T-helper 2 cell (primary cell): ENCODE measurements at places on chromosomes 3 and 15.

DNA sequence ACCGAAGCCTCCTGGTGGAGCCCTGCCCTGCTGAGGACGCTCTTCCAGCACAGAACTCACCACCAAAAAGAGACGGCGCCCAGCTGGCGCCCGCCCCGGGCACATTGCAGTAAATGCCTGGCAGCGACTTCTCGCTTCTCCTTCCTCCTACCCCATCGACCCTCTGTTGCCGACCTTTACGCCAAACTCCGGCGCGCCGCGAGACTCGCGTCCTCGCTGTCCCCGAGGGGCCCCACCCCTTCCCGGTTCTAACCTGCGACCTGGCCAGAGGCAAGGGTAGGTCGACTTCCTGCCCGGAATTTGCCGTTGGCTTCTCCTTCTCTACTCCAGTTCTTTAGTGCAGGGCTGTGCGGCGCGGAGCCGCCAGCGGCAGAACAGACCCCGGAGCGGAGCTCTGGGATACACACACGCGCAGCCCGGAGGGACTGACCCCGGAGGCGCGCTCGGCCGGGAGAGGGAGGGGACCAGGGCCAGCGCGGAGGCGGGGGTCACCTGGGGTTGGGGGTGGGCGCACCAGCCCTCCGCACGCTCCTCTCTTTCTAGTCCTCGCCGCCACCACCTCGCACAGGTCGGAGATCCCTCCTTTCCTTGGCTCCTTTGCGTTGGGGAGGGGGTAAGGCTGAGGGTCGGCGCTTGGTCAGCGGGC lies 226.6 kb upstream of the AZI2 start:
- DNase-seq: no peak

GRCh38 chr15:57147621-57148020 lies 228.7 kb upstream of the CGNL1 start:
- DNase-seq: no peak

DNA sequence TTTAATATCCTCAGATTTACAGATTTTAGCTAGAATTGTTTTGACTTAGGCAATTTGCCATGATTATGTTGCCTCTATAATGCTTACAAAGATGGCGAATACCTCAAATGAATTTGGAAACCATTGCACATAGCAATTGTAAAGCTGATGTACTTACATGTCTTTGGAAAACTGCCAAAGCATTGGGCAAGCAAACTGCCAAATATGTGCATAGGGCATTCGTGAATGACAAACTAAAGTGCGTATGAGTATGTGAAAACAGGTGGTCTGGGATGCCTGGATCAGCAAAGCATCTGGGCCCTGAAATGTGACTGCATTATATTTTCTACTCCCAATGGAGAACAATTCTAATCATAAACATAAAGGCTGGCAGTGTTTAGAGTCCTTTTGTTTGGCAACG lies 445.3 kb upstream of the ROBO1 start:
- DNase-seq: no peak

- no peak for DNase-seq
Observed at GRCh38 chr3:107629566-107629965, 106.8 kb downstream of the BBX start.

GRCh38 chr3:194168994-194169393 lies 33.0 kb downstream of the HES1 start:
- no peak for DNase-seq

DNA sequence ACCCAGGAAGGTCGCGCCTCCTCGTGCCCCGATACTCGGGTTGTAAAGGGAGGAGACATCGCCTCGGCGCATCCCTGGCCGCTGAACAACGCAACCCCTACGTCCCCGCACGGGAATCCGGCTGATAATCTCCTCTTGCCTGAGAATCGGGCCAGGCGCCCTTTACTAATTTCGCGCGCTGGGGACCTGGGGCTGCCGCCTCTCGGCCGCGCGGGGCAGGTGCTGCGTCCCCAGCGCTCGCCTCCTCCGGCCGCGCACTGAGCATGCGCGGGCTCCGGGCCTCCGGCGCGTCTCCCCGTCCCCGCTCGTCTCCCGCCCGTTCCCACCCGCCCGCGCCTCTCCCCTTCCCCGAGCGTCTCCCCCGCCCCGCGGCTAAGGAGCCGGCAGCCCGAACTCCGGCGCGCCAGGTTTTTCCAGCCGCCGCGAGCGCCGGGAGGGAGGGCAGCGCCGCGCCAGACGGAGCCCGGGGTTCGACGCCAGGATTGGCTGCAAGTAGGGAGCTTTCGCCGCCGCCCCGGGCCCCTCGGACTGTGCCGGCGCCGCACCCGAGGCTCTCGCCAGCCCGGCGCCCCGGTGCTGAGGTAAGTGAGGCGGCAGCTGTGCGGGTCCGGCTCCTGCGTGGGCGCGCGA lies at the start of gene CNTN4:
CNTN4 (plus strand) TSS at position 469 of the 630 bp plus-strand sequence.
- DNase-seq: no peak

DNA sequence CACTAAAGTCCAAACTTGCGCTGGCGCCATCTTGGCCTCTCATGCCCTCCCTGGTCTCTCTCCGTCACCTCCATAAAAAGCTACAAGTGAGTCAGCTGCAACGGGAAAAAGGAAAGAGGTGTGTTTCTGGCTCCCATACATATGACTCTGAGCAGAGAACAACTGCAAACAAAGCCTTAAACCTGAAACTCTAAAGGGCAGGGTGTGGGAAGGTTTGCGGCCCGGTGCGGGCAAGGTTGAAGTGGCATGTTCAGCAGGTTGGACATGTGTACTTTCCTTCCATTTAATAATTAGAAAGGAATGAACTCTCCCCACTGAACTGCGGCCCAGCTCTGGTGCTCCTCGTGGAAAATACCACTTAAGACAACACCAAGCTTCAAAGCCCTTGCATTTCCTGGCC lies 59.0 kb upstream of the PPARG start:
- no peak for DNase-seq

GRCh38 chr3:12670365-12671119 lies 6.6 kb upstream of the RAF1 start:
- no peak for DNase-seq

DNA sequence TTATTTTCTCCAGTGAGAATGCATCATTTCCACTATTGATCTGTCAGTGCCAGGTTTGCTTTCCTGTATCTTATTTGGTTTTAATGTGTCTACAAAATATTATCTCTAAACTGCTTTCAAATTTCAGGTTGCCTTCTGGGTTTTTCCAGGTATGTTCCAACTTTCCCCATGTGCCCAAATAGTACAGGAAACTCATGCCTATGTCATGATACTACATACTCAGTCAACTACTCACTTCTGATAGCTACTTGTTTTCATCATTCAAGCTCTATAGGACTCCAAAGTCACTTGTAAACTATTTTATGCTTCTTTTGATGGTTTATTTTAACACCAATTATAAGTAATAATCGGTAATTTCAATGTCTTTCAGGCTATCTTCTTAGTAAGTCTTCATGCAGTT lies 134.8 kb upstream of the TTC14 start:
- DNase-seq: no peak

- no peak for DNase-seq
Observed at GRCh38 chr3:16801223-16801622, 83.5 kb upstream of the PLCL2 start.

DNA sequence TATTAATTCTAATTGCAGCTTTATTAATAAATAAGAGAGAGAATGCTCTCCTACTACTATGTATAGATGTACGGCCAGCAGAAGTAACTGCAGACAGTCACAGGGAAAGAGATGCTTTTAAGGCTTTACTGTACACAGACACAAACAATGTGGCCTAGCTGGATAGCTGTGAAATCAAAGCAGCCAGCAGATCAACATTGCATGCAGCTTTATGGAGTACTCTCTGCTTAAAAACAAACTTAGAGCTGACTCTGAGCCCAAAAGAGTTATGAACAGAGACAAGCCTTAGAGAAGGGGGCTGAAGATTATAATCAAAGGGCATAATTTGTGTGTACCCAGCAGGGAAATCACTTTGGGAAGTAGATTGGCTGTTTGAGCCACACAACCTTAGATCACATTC lies 47.2 kb downstream of the CADM2 start:
- DNase-seq: no peak

- no peak for DNase-seq
Observed at GRCh38 chr3:128343287-128344051, 123.2 kb downstream of the DNAJB8 start.

- peak; percentile 40 for DNase-seq
Observed at GRCh38 chr3:177810162-177810623, 612.9 kb upstream of the TBL1XR1 start.

DNA sequence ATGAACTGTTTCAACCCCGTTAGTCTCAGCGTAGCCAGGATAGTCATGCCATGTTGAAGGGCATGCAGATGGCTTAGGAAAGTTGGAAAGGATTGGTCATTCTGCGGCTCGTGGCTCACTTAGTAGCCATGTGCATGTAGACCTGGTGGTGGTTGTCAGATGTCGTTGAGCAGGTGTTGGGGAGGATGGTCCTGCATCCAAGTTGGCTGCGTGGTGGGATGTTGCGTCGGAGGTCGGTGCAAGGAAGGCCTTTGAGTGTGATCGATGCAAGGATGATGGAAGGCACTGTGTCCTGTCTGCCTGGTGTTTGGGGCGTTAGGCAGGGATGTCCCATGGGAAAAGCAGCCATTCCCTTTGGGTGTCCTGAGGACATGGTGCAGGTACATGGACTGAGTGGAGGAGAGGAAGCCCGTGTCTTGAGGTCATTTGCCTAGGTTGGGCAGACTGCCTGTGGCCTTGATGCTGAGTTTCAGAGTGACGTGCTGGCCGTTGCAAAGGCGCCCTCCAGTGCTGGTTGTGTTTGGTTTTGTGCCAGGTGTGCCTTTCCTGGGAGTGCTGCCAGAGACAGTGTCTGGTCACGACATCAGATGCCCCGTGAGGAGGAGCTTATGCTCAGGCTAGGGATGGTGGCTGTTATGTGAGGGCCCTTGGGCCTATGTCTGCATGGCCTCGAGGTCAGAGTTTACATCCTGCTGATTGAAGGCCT lies 103.4 kb downstream of the SNRPN start:
- no peak for DNase-seq

- DNase-seq: no peak
Observed at GRCh38 chr3:49793486-49794085, 6.1 kb downstream of the CDHR4 start.
